ENCODE measurements at places on chromosomes 13 and 19.

DNA sequence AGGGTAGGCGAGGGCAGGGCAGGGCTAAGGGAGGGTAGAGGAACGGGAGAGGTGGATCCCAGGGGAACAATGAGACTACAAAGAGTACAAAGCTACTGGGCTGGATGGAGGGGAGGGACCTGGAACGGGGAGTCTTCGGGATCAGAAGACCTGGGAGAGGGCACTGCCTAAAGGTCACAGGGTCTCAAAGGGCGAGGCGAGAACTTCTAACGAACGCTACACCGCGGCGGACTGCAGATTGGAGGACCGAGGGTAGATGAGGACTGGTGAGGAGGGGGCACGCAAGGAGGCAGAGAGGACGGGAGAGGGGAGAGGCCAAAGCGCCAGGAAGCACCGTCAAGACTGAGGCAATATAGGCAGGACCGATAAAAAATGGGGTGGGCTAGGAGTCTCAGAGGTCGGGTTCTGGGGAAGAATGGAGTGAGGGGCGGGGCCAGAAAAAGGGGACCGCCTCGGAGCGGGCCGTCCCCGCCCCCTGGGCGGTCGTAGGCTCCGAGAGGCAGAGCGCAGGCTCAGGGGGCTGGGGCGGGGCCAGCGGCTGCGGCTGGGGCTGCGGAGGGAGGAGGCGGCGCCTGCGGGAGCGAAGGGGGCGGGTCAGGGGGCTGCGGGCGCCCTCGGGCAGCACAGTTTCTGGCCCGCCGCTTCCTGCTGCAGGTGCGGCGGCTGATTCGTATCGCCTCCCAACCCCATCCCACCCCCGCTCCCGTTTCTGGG lies 1.3 kb upstream of the KCNC3 start:
- peak; percentile 89 for DNase-seq

- DNase-seq = no peak
Measured at GRCh38 chr13:41401366-41401765, 56.0 kb upstream of the RGCC start.

GRCh38 chr13:82661126-82661525 lies 1221.1 kb downstream of the SLITRK1 start:
- DNase-seq = no peak

DNA sequence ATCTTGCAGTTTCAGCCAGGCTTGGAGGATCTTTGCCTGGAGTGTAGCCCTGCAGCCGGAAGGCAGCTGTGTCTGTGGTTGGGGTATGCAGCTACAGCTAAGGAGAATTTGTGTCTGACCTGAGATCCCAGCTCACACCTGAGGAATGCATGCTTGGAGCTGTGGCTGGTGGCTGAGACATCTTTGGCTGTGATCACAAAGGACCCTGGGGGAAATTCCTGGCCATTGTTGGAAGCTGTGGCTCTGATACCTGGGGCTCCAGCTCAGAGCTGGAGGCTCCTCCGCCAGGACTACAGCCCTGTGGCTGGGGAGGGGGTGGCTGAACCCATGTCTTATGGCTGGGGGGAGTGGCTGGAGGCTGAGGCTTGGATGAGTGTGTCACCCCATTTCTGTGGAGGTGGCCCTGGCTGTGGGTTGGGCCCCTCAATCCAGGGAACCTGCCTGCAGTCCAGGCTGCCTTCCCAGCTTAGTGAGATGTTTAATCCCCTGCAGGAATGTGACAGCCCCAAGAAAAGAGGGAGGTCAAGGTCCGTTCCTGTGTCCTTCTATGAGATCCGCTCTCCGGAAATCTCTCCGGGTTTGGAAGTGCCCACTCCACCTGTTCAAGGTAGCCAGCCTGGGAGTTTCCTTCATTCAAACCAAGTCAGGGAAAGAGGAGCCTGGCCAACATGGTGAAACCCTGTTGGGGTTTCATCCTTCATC lies 27.6 kb downstream of the ARHGEF18 start:
- DNase-seq = no peak

DNA sequence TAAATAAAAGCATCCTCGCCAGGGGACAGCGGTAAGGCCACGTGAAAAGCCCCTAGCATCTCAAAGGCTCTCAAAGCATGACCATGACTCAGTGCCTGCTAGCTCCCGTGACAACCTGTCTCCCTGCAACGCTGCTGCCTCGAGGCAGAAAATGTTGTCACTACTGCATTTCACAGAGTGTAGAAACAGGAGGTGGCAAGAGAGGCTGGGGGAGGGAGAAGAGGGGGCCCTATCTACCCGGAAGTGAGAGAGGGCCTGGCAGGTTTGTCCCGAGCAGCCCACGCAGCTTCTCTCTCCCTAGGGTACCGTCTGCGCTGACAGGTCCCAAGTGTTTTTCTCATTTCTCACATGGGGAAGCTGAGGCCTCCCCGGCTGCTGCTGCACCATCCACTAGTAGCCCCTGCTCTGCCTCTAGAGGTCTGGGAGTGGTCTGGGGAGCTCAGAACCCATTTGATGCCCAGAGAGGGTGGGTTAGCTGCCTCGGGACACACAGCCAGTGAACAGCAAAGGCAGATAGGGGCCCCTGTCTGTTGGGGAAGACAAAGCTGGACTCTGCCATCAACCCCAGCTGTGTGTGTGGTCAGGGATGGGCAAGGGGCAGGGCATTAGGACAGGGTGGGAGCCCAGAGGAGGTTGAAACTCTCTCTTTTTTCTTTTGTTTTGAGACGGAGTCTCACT lies 3.7 kb downstream of the TINCR start:
- DNase-seq = no peak

GRCh38 chr19:46722421-46723022 lies 5.6 kb upstream of the PRKD2 start:
- DNase-seq = no peak

DNA sequence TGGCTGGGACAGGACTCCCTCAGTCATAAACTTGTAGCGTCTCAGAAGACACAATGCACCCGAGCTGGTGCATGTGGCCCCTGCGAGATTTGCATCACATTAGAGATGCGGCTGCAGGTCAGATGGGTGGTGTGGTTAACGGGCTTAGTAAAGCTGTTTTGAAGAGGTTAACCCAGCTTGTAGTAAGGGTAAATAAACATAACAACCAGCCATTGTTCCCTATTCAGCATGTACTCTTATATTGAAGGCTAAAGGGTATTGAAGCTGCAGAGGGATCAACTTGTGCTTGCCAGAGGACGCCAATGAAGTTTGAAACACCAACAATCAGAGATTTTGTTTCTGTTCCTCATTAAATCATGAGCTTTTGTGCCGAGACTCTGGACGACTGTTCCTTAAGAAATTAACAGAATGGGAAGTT lies 79.4 kb downstream of the ZIC5 start:
- DNase-seq = no peak

- DNase-seq = no peak
Measured at GRCh38 chr13:113802090-113802531, 43.1 kb downstream of the TMEM255B start.

GRCh38 chr19:43584484-43584883 lies 8.9 kb downstream of the PINLYP start:
- no peak for DNase-seq

DNA sequence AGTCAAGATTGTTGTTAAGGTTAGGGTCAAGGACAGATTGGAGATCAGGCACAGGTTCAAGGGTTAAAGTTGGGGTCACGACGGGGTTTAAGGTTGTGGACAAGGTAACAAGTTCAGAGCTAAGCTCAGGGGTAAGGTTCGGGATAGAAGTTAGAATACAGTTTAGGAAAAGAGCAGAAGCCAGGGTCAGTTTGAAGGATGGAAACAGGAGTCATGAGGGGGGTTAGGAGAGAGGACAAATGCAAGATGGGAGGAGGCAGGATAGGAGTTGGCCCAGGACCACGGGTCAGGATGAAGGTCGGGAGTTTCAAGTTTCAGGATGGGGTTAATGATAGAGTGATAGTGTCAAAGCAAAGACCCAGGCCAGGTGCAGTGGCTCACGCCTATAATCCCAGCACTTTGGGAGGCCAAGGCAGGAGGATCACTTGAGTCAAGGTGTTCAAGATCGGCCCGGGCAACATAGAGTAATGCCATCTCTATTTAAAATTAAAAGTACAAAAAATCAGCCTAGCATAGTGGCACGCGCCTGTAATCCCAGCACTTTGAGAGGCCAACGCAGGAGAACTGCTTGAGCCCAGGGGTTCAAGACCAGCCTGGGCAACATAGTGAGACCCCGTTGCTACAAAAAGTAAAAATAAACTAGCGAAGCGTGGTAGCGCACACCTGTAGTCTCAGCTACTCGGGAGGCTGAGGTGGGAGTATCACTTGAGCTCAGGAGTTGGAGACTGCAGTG lies 7.7 kb downstream of the NPHS1 start:
- DNase-seq = no peak

DNA sequence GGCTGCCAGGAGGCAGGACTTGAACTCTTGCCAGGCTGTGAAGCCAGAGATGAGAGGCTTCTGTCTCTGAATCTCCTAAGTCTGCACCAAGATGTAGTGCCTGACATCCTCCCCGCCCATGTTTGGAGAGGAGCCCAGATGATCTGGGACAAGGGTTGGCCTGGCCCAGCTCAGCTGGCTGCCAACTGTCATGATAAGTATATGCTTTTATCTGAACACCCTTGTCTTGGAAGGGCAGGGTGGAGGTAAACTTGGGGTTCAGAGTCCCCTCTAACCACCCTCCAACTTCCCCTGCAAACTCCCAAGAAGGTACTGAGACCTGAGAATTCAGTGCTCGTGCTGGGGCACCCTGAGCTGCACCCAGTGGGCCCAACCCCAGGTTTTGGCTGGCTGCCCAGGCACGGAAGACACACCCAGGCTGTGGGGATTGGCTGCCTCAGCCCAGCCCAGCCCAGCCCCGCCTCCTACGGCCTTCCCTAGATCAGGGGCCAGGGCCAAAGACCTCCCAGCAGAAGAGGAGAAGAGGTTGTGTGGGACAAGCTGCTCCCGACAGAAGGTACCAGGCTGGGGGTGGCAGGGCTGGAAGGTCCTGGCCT lies at the start of gene CYP4F12:
CYP4F12 (plus strand) TSS at position 508 of the 596 bp plus-strand sequence. CDS start 443 bp downstream, outside the sequence.
- DNase-seq = peak; percentile 9

GRCh38 chr19:54035215-54036178 lies 28.2 kb downstream of the VSTM1 start:
- no peak for DNase-seq

DNA sequence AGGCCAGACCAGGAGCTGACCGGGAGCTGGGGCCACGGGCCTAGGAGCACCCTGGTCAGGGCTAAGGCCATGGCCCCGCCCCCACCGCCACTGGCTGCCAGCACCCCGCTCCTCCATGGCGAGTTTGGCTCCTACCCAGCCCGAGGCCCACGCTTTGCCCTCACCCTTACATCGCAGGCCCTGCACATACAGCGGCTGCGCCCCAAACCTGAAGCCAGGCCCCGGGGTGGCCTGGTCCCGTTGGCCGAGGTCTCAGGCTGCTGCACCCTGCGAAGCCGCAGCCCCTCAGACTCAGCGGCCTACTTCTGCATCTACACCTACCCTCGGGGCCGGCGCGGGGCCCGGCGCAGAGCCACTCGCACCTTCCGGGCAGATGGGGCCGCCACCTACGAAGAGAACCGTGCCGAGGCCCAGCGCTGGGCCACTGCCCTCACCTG lies 6.6 kb downstream of the SPHK2 start:
- DNase-seq = no peak
